Naive thymus-derived CD8-positive, alpha-beta T cell (primary cell): ENCODE measurements at places on chromosomes 16 and 17. TPM values are rescaled to one million over a fixed set of nuclear protein-coding genes. Genes with fewer than 3 reads are reported as not detected.

The PARD6A gene
- 4.3 TPM for total RNA-seq

The ACE gene
- total RNA-seq = 1.9 TPM

- peaks cover 52% of the 10 kb centered on the region for H3K27me3 ChIP-seq
- H3K4me1 ChIP-seq = peaks cover 14% of the 10 kb centered on the region
- no peak overlapping the region for H3K4me3 ChIP-seq
- no peak overlapping the region for H3K27ac ChIP-seq
Observed at GRCh38 chr17:15263680-15264079, 1.4 kb downstream of the PMP22 start.

- H3K27ac ChIP-seq = peak overlapping the region; percentile 99
- H3K27me3 ChIP-seq = no peaks in the 10 kb centered on the region
- peaks cover 82% of the 10 kb centered on the region for H3K4me1 ChIP-seq
- DNase-seq = no peak
- H3K36me3 ChIP-seq = peaks cover 11% of the 10 kb centered on the region
Observed at GRCh38 chr17:77427391-77427991, 286.7 kb downstream of the SEC14L1 start.

DNA sequence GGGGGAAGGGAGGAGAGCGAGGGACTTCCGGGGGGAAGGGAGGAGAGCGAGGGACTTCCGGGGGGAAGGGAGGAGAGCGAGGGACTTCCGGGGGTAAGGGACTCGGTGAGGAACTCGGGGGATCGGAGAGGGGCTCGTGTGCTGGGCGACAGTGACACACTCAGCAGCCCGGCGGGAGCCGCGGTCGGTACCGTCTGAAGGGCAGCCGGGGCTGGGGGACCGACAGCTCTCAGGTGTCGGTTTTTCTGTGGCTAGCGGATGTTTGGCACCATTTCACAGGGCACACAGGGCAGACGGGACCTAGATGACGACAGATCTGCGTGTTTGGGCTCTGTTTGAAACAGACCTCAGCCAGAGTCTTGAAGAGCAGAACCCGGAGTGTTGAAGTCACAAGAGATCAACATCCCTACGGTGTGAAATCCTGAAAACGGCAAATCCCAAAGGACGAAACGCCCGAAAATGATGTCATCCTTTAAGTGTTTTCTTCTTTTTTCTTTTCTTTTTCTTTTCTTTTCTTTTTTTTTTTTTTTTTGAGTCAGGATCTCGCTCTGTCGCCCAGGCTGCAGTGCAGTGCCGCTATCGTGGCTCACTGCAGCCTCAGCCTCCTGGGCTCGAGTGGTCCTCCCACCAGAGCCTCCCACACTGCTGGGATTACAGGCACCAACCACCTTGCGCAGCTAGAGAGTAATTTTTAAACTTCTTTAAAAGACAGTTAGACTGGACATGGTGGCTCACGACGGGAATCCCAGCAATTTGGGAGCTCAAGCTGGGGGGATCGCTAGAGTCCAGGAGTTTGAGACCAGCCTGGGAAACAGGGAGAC lies 23.9 kb downstream of the ZNF778 start:
- H3K4me3 ChIP-seq = peak overlapping the region; percentile 96
- peak overlapping the region; percentile 97 for H3K27ac ChIP-seq
- no peaks in the 10 kb centered on the region for H3K27me3 ChIP-seq
- DNase-seq = peak; percentile 94
- peaks cover 30% of the 10 kb centered on the region for H3K4me1 ChIP-seq

DNA sequence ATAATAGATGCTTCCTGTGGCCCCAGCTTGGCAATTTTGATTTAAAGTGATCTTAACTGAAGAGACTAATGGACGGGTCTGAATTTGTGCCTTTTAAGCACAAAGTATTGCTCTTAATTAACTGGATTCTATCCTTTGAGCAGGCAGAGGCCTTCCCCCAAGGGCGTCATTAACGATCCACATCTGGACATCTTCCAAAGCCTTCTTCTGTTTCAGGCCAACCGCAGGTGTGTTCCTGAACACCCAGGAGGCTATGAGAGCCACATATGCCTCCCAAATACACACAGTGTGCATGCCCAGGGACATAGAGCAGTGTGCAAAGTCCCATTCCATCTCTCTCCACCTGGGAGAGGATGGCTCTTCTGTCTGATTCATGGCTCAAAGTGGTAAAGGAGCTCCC lies 42.3 kb downstream of the MAPT start:
- no peak overlapping the region for H3K27ac ChIP-seq
- no peaks in the 10 kb centered on the region for H3K36me3 ChIP-seq
- H3K4me3 ChIP-seq = no peak overlapping the region
- peaks cover 28% of the 10 kb centered on the region for H3K27me3 ChIP-seq

DNA sequence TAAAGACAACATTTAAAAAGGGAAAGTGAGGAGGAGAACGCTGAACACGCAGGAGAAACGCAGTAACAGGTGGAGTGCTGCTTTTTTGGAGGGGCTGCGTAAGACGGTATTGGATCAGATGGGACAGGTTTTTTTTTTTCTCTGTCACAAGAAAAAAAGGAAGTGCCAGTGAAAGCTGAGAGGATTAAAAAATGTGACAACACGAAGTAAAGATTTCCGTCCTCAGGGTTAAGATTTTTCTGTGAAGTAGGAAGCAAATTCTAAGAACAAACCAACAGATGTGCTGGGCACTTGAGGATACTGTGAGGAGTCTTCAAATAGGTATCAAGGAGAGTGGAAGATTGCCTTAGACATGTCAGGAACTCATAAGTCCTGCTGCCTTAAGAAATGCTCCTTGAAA lies 5.8 kb upstream of the ABCA9 start:
- H3K4me3 ChIP-seq = peak overlapping the region; percentile 80
- peaks cover 8% of the 10 kb centered on the region for H3K4me1 ChIP-seq
- H3K27ac ChIP-seq = peak overlapping the region; percentile 59
- H3K36me3 ChIP-seq = no peaks in the 10 kb centered on the region
- no peak for DNase-seq
